Astrocyte (in vitro differentiated cells and primary cell): ENCODE measurements at places on chromosomes 1 and 21. TPM values are rescaled to one million over a fixed set of nuclear protein-coding genes. Genes with fewer than 3 reads are reported as not detected.

DNA sequence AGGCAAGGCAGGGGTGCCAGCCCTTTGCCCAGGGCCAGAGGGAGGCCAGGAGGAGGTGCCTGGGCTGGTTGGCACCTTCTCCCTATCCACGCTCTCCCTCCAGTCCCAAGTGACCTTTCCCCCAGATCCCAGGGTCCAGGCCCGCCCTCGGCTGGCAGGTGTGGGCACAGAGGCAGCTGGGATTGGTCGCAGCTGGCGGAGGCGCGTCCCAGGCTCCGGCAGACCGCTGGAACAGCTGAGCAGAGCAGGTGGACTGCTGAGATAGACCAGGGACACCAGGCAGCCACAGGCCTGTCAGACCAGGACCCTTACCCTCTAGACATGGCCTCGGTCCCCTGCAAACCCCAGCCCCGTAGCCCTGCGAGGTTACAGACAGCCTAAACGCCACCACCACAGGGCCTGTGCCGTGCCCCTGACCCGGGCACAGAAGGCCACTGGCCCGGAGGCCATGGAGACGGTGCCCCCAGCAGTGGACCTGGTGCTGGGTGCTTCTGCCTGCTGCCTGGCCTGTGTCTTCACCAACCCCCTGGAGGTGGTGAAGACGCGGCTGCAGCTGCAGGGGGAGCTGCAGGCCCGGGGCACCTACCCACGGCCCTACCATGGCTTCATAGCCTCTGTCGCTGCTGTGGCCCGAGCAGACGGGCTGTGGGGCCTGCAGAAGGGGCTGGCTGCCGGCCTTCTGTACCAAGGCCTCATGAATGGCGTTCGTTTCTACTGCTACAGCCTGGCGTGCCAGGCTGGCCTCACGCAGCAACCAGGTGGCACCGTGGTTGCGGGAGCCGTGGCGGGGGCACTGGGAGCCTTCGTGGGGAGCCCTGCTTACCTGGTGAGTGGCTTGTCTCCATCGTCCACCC, at the start of gene SLC25A34:
SLC25A34 (plus strand) TSS at position 221 of the 854 bp plus-strand sequence; CDS start at position 449, 228 bp downstream.
- no peak within 1 kb of the TSS for H3K27ac ChIP-seq
- H3K4me3 ChIP-seq, result no peak within 1 kb of the TSS
- no peaks in the 10 kb centered on the region for H3K27me3 ChIP-seq
- no peaks in the 10 kb centered on the region for H3K36me3 ChIP-seq
- no peaks in the 10 kb centered on the region for H3K4me1 ChIP-seq

DNA sequence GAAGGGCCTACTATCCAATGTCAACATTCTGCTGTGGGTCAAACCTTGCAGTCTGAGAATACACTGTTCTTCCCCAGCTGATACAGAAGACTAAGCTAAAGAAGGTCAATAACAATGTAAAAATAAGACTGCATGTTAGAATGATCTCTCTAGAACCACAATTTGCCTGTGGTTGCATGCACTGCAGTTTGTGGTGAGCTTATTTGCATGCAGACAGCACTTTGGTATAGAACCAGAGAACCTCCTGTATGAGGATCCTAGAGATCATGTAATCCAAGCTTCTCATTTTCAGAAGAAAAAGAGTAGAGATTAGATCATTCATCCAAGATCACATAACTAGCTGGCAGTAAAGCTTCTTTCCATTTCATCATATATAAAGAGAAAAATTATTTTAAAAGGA, 15.8 kb downstream of the SYNJ1 start:
- H3K27ac ChIP-seq, result no peak overlapping the region
- no peaks in the 10 kb centered on the region for H3K4me1 ChIP-seq
- no peak overlapping the region for H3K4me3 ChIP-seq
- H3K36me3 ChIP-seq, result no peaks in the 10 kb centered on the region
- DNase-seq, result no peak

DNA sequence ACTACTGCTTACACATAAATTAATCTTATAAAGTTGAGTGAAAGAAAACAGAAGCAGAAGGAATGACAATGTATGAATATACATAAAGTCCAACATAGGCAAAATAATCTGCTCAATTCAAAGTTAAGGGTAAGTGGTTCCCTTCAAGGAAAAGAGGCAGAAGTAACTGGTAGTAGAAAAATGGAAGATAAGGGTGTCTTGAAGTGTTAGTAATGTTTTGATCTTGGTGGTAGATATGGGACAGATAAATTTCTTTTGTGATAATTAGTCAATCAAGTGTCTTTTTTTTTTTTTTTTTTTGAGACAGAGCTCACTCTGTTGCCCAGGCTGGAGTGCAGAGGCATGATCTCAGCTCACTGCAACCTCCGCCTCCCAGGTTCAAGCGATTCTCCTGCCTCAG, 12.7 kb downstream of the USP48 start:
- peaks cover under 1% of the 10 kb centered on the region for H3K4me1 ChIP-seq
- no peak overlapping the region for H3K27ac ChIP-seq
- no peak for DNase-seq
- H3K27me3 ChIP-seq, result no peaks in the 10 kb centered on the region
- H3K36me3 ChIP-seq, result no peaks in the 10 kb centered on the region

DNA sequence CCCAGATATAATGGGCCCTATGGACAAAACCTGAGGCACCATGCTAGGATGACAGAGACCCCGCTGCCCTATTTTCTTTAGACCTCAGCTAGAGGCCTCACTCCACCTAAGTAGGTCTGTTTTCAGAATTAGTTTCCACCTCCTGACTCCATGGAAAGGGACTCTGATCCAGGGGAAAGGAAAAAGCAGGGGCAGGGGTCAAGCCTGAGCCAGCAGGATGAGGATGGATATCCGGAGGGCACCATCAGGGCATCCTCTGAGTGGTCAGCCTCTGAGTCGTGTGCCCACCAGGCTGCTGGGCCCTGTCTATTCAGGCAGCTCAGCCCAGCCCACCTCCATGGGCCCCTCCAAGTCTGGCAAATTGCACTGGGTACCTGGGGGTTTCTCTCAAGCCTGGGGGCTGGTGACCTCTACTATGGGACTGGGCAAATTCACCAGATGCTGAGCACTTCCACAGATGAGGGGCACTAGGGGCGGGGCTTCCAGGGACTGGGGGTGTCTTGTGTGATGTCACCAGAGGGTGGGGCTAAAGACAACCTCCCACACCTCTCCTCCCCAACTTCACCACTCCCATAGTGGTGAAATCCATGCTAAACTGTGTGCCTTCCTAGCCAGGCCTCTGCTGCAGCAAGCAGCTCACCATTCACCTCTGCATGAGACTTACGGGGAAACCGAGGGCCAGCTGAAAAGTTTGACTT, 5.5 kb downstream of the PAQR7 start:
- no peak overlapping the region for H3K27ac ChIP-seq
- no peaks in the 10 kb centered on the region for H3K27me3 ChIP-seq
- no peak overlapping the region for H3K4me3 ChIP-seq
- H3K4me1 ChIP-seq, result peaks cover 9% of the 10 kb centered on the region

DNA sequence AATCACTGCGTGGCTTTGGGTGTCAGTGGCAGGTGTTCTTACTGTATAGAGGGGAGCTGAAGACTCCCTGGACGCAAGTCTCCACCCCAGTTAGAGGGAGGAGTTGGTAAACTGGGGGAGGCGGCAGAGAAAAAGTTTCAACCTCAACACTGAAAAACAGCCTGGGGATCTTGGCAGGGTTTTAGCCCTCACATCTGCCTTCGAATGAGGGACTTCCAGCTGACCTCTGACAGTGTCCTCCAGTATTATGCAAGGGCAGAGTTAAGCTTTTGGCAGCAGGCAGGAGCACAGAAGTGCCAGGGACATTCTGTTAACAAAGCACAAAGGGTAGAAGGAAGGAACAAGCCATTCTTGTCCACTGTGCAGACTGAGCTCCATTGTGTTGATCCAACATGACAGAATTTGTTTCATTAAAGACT, 41.2 kb upstream of the RAB4A start:
- H3K27me3 ChIP-seq, result peaks cover 24% of the 10 kb centered on the region
- H3K4me3 ChIP-seq, result no peak overlapping the region
- H3K36me3 ChIP-seq, result no peaks in the 10 kb centered on the region
- H3K27ac ChIP-seq, result no peak overlapping the region
- peaks cover 21% of the 10 kb centered on the region for H3K4me1 ChIP-seq

GRCh38 chr1:228096416-228097332, 6.5 kb downstream of the C1orf35 start:
- no peak for DNase-seq
- H3K27ac ChIP-seq, result no peak overlapping the region
- H3K4me1 ChIP-seq, result no peaks in the 10 kb centered on the region
- peaks cover 16% of the 10 kb centered on the region for H3K36me3 ChIP-seq
- no peak overlapping the region for H3K4me3 ChIP-seq

DNA sequence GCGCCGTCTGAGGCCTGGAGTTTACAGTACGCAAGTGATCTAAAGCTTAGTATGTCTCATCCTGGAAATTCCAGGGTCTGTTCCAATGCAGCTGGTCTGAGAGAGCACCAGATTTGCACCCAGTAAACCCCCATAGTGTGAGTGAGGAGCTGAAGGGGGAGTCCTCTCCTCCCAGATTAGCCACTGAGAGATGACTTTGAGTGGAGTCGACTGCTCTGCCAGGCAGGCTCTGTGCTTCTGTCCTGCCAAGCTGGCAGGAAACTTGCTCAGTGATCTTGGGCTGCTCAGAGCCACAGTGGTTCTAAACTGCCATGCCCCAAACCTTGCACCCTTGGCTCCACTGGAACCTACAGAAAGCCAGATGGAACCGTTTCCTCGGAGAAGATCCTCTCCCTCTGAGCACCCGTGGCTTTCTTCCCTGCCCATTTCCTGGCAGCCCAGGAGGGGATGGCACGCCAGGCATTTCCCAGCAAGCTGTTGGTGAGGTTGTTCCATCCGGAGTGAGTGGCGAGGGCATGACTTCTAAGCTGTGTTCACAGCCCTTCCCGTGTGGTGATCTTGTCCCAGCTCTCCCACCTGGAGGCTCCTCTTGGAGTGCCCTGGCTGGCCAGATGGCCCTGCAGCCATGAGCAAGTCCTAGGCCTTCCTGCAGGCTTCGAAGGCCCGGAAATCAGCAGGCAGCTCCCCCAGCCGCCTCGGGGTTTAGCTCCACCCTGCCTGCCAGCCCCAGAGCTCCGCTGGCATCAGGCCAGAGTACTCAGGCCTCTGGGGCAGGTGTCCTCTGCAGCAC, 125.9 kb upstream of the VAMP3 start:
- no peak overlapping the region for H3K4me3 ChIP-seq
- no peaks in the 10 kb centered on the region for H3K27me3 ChIP-seq
- no peak for DNase-seq
- peaks cover 2% of the 10 kb centered on the region for H3K4me1 ChIP-seq
- H3K36me3 ChIP-seq, result no peaks in the 10 kb centered on the region
- no peak overlapping the region for H3K27ac ChIP-seq

DNA sequence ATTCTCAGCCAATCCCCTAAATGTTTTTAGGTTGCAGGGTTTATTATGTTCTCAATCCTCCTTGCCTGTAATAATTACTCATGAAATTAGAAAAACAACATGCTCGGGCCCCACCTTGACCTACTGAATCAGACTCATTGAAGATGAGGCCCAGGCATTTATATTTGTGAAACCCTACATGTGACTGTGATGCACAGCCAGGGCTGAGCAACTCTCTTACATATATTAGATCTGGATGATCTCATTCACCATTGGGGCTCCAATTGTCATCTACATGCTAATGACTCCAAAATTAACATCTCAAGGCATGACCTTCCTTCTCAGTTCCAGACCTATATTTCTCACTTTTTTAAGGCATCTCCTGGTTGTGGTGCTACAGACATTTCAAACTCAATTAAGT, 103.3 kb downstream of the WDR3 start:
- H3K4me1 ChIP-seq, result no peaks in the 10 kb centered on the region
- H3K27ac ChIP-seq, result no peak overlapping the region
- no peaks in the 10 kb centered on the region for H3K27me3 ChIP-seq

GRCh38 chr1:168637350-168637991, 61.1 kb downstream of the XCL1 start:
- H3K36me3 ChIP-seq, result no peaks in the 10 kb centered on the region
- peaks cover 8% of the 10 kb centered on the region for H3K4me1 ChIP-seq
- no peak for DNase-seq

GRCh38 chr1:7458946-7459345, 312.1 kb upstream of the VAMP3 start:
- H3K36me3 ChIP-seq, result no peaks in the 10 kb centered on the region
- H3K4me3 ChIP-seq, result no peak overlapping the region
- peaks cover 5% of the 10 kb centered on the region for H3K4me1 ChIP-seq
- no peak overlapping the region for H3K27ac ChIP-seq
- no peaks in the 10 kb centered on the region for H3K27me3 ChIP-seq
- DNase-seq, result no peak

DNA sequence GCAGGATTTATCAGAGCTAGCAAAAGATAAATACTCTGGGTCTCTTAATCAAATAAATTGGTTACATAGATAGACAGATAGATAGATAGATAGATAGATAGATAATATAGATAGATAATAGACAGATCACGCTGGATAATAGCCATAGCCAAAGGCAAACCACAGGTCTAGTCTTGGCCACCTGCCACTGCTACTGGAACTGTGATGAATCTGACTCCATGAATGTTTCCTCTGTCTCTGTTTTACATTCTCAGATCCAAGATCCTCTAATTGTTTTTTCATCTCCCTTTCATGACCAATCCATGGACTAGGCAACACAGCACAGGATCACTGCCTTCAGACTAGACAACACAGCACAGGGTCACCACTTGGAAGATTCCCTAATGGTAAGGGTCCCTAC, 444.7 kb upstream of the NFIA start:
- H3K27me3 ChIP-seq, result no peaks in the 10 kb centered on the region
- no peak overlapping the region for H3K27ac ChIP-seq
- no peaks in the 10 kb centered on the region for H3K36me3 ChIP-seq
- H3K4me1 ChIP-seq, result no peaks in the 10 kb centered on the region
- no peak overlapping the region for H3K4me3 ChIP-seq
- no peak for DNase-seq

DNA sequence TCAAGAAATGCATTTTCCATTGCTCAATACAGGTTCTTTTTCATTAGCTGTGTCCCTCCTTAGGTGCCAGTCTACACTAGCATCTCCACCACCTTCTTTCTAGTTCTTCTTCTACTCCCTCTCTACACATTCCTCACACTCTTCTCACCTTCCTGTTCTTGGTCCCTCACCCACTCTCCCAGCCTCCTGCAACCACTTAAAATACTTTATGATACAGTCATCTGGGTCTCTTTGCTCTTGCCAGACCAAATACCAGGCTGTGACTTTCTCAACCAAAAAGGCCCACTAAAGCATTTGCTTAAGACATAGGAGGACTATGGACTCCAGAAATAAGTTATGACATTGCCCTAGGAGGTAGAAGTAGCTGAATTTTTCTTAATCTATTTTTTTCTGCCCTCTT, 35.1 kb downstream of the PIGM start:
- no peaks in the 10 kb centered on the region for H3K27me3 ChIP-seq
- no peaks in the 10 kb centered on the region for H3K36me3 ChIP-seq
- DNase-seq, result peak; percentile 94
- peaks cover 8% of the 10 kb centered on the region for H3K4me1 ChIP-seq

GRCh38 chr1:38341694-38342093, 295.1 kb upstream of the POU3F1 start:
- DNase-seq, result no peak
- H3K4me3 ChIP-seq, result no peak overlapping the region
- no peaks in the 10 kb centered on the region for H3K36me3 ChIP-seq
- H3K4me1 ChIP-seq, result no peaks in the 10 kb centered on the region

- H3K27ac ChIP-seq, result no peak overlapping the region
- no peaks in the 10 kb centered on the region for H3K36me3 ChIP-seq
- no peak overlapping the region for H3K4me3 ChIP-seq
- H3K27me3 ChIP-seq, result peaks cover 14% of the 10 kb centered on the region
- DNase-seq, result no peak
These were observed 30.5 kb downstream of the RHBG start for GRCh38 chr1:156399355-156400125.

C1orf105 gene
- not detected in 2 replicates for total RNA-seq

HSD17B7 gene
- total RNA-seq, result 8.0 and 10.9 TPM in 2 replicates

KRTAP21-2 gene
- not detected in 2 replicates for total RNA-seq

CNIH3 gene
- 7.7 and 8.5 TPM in 2 replicates for total RNA-seq

TNFRSF8 gene
- 0.16 and 0.22 TPM in 2 replicates for total RNA-seq

NEK2 gene
- 1.4 and 1.6 TPM in 2 replicates for total RNA-seq

HAX1 gene
- total RNA-seq, result 82.2 and 89.9 TPM in 2 replicates

HORMAD1 gene
- not detected in 2 replicates for total RNA-seq
